ENCODE measurements at places on chromosomes 7 and 10.

DNA sequence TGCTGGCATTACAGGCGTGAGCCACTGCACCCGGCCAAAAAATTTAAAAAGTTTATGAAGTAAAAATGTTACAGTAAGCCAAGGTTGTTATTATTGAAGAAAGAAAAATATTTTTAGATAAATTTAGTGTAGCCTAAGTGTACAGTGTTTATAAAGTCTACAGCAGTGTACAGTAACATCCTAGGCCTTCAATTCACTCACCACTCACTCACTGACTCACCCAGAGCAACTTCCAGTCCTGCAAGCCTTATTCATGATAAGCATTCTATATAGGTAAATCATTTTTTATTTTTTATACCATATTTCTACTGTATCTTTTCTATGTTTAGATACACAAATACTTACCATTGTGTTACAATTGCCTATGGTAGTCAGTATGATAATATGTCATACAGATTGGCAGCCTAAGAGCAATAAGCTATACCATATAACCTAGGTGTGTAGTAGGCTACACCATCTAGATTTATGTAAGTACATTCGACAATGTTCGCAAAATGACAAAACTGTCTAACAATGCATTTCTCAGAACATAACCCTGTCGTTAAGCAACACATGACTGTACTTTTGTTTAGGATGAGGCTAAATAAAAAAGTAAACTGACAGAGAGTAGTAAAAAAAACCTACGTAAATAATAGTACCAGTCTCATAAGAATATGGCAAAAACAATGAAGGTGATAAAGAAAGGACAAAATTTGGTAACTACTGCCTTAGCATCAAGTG lies 77.8 kb upstream of the FAM133B start:
- no peak for DNase-seq

- DNase-seq, result no peak
Observed at GRCh38 chr7:134820778-134821177, 41.3 kb downstream of the CALD1 start.

DNA sequence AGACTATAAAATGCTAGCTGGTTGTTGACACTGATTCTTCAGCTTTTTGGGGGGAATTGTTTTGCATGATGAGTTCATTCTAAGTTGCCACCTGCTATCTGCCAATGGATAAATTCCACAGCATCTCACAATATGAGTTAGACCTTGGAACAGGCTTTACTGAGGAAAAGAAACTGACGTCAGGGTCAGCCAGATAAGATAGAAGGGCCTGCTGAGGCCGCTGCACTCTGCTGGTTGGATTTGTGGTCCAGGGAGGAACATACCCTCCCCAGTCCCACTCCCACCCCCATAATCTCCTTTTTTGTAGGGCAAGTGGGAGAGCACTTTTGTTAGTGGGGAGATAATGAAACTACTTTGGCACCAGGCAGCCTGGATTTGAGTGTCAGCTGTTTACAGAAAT lies 110.6 kb upstream of the PRR15 start:
- no peak for DNase-seq

DNA sequence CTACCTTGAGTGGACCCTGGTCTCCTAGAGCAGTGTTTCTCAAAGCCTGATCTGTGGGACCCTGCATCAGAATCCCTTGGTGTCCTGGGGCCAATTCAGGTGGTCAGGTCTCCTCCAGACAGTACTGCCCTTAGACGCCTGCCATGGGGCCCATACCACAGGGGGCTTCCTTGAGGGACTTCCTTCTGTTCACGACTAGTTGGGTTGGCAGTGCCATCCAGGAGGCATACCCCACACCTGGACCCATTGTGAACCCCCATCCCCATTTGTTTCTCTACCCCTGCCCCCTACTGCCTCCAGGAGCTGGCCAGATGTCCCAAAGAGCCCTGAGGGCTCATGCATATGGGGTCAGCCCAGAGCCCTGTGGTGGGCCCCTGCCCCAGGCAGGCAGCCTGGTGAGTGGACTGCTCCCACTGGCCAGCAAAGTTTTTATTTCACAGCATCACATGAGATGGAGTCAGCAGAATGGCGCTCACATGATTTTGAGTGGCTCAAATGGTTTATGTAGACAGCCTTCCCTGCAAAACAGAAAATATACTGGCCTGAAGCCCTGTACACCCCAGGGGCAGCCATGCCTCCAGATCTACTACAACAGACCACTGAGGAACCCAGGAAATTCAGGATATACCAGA lies 259.9 kb upstream of the ZMIZ1 start:
- no peak for DNase-seq

DNA sequence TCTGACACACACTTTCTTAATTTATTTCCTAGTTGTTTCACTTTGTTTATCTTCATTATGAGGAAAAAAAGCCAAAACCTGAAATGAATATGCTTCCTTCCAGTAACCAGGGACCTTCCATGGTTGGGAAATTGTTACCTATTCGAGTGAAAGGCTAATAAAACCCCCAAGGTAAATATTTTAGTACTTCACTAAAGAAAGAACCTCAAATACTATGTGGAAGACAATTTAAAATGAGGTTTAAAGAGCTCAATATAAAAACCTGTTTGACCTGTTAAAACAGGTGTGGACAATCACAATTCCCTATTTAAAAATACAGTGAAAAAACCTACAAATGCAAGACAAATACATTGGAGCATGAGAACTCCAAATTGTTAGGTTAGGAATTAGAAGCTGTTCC lies 192.6 kb downstream of the CFTR start:
- DNase-seq, result no peak

GRCh38 chr7:100489824-100490223 lies 6.1 kb downstream of the NYAP1 start:
- no peak for DNase-seq

- DNase-seq, result no peak
Observed at GRCh38 chr10:4533621-4534020, 292.4 kb upstream of the AKR1E2 start.

- DNase-seq, result no peak
Observed at GRCh38 chr7:64639267-64640001, 26.5 kb upstream of the ZNF107 start.

DNA sequence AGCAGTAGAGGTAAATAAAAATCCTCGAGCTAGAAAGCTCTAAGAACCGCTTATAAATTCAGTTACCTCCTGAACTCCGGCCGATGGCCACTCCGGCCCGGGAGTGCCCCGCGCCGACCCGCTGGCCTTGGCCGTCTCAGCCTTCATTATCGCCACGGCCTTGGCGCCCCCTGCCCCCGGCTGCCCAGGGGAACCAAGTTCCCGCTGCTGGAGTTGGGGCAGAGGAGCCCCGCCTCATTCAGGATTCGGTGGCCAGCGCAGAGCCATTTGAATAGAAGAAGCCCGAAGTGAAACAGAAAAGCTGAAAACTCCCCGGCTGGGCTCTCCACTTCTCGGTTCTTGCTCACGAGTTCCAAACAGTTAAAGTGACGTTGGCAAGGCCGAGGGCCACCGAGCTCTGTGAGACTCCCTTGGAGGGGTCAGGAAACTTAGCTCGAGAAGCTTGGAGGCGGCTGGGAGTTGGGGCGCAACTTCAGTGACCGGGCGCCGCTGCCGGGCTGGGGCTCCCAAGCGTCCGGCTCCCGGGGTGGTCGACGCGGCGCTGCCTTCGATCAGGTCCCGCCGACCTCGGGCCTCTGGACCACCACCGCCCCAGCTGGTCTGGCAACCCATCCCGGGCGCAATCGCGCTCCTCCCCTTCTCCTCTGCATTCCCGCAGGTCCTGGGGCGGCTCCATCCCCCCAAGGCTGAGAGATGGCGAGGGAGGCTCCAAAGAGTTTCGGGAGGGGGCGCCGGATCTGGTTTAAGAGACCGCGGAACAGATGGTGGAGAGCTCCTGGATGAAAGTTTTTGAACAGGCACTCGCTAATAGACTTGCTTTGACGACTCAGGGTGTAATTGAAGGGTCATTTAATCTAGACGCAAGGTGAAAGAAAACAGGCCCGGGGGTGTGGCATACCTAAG lies 5.8 kb upstream of the FEZF1 start:
- no peak for DNase-seq

GRCh38 chr7:151179946-151180345 lies 7.1 kb downstream of the ASB10 start:
- DNase-seq, result no peak

DNA sequence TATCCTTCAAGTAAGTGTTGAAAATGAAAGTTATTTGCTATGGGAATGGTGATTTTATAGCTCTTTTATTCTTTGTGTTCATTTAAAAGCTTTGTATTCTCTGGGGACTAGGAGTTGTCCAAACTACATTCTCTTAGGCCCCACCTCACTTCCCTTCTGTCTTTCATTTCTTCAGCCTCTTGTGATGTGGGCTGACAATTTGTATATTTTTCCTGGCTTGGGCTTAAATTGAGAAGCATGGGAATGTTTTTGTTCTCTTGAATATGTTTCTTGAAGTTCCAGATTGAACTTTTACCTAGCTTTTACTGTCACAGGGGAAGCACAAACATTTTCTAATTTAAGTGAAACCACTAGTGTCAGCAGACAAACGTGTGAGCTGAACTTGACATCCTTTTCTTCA lies 27.9 kb downstream of the BBS9 start:
- no peak for DNase-seq

- DNase-seq, result no peak
Observed at GRCh38 chr7:128067983-128068382, 36.7 kb upstream of the LRRC4 start.
